Activated CD4-positive, alpha-beta T cell treated with anti-CD3 and anti-CD28 coated beads, Interleukin-2, amount 50 U/mL, for 1 hour (primary cell): ENCODE measurements at places on chromosomes 1 and 21.
A peak's percentile ranks its signal among the peaks of the same experiment; 100 is the strongest.

DNA sequence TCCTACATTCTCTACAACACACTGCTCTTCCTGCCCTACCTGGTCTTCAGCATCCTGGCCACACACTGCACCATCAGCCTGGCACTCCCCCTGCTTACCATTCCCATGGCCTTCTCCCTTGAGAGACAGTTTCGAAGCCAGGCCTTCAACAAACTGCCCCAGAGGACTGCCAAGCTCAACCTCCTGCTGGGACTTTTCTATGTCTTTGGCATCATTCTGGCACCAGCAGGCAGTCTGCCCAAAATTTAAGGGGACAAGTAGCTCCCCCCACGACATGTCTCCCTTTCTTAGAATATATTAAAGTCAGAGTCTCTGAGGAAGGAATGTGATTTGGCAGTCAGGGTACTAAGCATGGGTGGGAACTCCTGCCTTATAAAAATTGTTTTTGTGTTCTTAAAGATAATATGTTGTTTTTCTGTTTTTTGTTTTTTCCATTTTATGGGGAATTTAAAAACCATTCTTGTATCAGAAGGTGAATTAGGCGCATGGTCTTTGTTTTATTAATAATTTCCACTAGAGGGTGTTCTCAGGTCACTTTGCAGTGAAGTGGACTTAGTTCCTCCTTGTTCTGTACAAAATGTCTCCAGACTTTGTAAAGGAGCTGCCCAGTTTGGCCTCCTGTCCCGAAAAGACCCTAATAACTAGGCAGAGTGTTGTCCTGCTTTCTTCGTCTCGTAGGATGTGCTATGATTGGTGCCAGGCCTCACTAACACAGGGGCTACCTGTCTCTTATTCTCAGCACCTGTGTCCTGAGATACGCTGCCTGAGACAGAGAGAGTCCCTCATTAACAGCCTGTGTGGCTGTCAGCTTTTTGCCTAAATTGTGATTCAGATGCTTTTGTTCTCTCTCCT lies 13.1 kb downstream of the UBIAD1 start:
- DNase-seq = no peak

- DNase-seq = peak; percentile 32
These were observed 1.4 kb upstream of the SRRM1 start for GRCh38 chr1:24641646-24642151.

DNA sequence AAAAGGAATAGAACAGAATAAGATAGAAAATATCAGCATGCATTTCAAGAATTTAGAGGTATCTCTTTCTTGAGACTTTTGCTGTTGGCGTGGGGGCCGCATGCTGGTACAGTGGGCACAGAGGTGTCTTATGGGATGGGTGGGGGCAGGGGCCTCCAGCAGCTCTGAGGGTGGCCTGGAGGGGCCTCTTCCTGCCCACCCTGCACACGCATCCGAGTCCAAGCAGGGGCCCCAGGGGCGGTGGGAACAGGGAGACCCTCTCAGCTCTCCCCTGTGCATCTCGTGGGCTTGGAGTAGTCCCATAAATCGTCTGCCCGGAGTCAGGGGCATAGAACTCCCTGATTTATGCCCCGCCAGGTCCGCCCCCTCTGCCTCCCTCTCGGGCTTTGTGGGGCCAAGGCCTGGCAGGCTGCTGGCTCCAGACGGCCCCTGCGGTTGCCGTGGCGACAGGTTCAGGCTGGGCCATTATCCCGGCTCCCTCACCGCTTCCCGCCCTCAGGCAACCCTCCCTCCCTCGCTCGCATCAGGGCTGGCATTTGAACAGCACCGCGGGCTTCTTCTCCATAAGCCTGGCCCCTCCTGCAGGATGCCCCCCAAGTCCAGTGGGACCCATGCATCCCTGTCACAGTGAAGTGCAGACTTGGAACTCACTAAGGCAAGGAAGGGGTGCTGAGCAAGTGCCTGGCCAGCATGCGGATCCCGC lies 133.2 kb upstream of the ZBTB40 start:
- no peak for DNase-seq

DNA sequence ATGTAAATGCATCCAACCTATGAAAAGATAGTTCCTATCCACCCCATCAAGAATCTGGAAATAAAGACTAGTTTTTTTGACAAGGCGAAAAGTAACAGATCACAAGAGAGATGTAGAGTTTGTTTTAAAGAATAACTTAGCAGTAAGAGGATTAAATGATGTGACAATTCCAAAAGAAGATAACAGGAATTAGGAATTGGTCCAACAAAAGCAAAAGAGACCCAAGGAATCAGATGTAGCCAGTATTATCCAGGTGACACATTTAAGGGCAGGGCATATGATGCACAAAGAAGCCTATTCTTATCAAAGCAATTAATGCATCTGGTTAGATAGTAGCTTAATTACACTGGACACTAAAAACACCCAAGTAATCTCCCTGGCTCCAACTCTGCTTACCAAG lies 53.8 kb downstream of the PUM1 start:
- DNase-seq = no peak

- no peak for DNase-seq
These were observed 28.9 kb upstream of the KLF18 start for GRCh38 chr1:44170281-44170823.

DNA sequence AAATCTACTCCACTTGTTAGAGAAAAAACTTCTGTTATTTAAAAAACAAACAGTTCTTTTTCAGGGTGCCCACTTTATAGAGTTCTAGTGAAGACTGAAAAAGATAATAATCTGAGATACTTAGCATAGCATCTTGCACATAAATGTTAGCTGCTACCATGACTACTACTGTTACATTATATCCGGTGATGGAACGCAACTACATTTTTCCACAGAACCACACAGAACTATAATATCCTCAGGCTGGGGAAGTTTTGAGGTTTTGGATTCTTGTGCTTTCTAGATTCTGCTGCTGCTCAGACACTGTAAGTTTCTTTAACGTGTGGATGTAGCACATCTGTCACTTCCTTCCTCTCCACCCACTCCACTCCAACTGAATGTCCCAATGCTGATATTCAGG lies 110.3 kb downstream of the PTPN14 start:
- DNase-seq = no peak

GRCh38 chr1:48563021-48563420 lies 91.0 kb upstream of the SPATA6 start:
- DNase-seq = no peak

GRCh38 chr1:10546896-10547295 lies 72.1 kb downstream of the PEX14 start:
- no peak for DNase-seq

DNA sequence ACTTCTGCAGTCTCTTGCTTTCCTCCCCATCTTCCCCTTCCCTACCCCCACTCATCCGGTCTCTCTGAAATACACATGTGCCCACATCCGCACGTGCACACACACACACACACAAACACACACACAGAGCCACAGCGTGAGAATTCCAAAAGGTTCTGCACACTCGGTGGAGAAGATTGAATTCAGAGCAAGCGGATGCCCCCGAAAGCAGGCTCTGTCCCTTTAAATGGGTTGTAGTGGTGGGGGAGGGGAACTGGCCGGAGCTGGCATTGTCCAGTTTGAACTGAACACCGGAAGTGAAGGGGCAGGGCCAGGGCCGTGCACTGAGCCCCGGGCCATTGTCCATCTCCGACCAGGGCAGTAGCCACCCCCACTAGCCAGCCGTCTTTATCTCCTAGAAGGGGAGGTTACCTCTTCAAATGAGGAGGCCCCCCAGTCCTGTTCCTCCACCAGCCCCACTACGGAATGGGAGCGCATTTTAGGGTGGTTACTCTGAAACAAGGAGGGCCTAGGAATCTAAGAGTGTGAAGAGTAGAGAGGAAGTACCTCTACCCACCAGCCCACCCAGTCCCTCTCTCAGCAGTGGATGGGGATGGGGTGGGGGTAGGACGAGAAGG lies 1.3 kb upstream of the LIN28A start:
- no peak for DNase-seq

DNA sequence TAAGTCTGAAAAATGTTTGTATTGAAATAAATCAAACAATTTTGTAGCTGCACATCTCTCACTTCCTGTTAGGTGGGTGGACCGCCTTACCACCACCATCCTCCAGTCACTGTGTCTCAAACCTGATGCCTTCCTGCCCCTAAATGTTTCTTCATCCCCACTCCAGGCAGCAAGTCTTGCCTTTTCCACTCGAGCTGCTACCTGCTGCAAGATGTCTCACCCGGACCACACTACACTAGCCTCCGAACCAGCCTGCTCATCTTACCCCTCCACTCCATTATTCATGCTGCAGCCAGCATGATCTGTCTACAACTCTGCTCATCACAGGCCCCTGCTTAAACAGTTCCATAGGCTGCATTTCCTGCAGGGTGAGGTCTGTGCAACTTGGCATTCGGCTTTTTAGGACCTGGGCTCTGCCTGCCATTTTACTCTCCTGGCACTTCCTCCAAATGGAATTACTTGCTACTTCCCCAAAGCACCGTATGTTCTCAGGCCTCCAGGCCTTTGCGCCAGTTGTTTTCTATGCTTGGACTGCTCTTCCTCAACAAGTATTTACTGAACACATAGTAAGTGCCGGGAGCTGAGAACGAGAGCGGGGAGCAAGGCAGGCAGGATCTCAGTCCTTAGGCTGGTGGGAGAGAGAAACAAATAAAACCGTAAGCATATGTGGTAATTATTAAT lies 5.2 kb upstream of the SF3A3 start:
- no peak for DNase-seq

GRCh38 chr1:214403431-214403830 lies 122.5 kb downstream of the SMYD2 start:
- no peak for DNase-seq

DNA sequence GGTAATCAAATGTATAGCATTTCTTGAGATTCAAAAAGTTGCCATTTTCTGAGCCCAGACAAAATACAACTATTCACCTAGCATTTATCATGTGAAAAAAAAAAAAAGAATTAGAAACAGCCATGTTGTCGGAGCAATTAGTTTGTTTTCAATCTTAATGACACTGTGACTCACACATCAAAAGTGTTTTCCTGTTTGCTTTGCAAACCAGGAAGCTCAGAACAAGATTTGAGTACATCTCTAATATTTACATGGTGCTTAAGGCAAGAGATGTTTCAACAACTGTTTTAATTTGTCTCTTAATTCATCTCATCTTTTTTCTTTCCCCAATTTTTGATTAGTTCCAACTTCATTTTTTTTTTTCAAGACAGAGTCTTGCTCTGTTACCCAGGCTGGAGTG lies 62.5 kb upstream of the CAPZB start:
- DNase-seq = no peak

DNA sequence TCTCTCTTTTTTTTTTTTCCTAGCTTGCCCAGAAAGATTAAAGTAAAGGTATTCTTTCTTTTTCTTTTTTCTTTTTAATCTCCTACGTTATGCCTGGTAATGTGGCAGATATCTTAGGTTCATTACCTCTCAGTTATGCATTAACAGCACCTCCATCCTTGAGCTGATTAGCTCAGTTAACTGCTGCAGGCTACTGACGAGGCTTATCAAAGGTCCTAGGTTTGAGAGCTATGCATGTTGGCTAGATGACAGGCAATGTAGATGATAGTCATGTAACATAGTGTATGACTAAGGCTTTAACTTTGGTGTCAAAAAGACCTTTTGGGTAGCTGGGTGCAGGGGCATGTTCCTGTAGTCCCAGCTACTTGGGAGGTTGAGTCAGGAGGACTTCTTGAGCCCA lies 53.7 kb upstream of the CACYBP start:
- DNase-seq = no peak

GRCh38 chr1:183674339-183674738 lies 21.2 kb upstream of the APOBEC4 start:
- no peak for DNase-seq

GRCh38 chr1:231748760-231749415 lies 122.3 kb downstream of the DISC1 start:
- DNase-seq = no peak

GRCh38 chr1:228996281-228996680 lies 261.0 kb downstream of the RHOU start:
- DNase-seq = no peak

DNA sequence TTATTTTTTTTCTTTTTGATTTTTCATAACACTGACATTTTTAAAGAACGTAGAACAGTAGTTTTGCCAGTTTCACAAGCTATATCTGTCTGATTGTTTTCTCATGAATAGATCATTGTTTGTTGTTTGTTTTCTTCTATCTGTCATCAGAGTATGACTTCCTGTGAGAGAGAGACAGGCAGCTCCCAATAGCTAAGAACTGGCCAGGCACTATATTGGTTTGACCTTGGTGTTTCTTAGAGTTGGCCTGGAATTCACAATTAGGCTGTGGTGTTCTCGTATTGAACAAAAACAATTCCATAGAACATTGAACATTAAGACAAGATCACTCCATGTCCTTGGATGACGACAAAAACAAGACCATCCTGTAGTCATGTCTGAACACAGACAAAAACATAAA lies 43.4 kb downstream of the RPS6KC1 start:
- DNase-seq = no peak
